CD4-positive, alpha-beta T cell treated with Interleukin-1 beta for 1 hour (primary cell): ENCODE measurements at places on chromosomes 1 and 21.

GRCh38 chr1:76510672-76511557, 356.4 kb upstream of the ST6GALNAC5 start:
- DNase-seq = no peak

GRCh38 chr21:41167348-41168342, at the start of gene BACE2:
Gene BACE2 (plus strand): TSS chr21:41168160. CDS start chr21:41168264, 104 bp downstream.
- DNase-seq = peak; percentile 53

DNA sequence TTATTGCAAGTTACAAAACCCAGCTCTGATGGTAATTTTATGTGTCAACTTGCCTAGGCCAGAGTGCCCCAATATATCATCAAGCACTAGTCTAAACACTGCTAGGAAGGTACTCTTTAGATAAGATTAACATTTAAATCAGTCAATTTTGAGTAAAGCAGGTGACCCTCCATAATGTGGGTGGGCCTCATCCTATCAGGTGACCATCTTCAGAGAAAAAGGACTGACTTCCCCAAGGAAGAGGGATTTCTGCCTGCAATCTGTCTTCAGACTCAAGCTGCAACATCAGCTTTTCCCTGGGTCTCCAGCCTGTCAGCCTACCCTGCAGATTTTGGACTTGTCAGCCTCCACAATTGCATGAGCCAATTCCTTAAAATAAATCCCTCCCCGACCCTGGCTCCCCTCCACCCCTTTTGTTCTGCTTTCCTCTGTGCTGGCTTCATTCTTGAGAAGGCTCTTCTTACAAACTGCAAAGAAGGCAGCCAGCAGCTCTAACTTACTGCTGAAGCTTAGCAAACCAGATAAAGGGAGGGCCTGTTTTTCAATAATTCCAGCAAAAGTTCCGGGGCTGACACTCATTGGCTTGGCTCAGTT, 56.4 kb upstream of the RUNX3 start:
- no peak for DNase-seq

DNA sequence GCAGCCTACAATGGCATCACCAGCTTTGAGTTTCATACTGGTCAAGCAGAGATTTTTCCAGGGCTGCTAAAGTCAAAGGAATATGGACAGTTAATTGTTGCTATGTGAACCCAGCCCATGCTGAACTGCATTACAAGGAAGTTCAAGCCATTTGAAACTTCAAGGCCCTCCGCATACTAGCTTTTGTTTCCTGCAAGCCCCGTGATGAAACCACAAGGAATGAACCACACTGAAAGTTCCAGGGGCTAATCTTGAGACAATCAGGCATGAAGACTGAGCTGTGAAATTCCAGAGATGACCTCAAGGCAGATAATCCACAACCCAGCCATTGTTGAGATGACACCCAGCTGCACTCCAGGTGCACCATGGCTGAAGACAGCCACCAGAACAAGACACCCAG, 180.8 kb downstream of the C1orf21 start:
- no peak for DNase-seq

- DNase-seq = peak; percentile 90
Measured at GRCh38 chr1:24502709-24503058, at the start of gene RCAN3. Gene RCAN3 (plus strand): TSS chr1:24502836. CDS start chr1:24514373, 11,537 bp downstream.
